ENCODE measurements at places on chromosomes 6 and 20.

DNA sequence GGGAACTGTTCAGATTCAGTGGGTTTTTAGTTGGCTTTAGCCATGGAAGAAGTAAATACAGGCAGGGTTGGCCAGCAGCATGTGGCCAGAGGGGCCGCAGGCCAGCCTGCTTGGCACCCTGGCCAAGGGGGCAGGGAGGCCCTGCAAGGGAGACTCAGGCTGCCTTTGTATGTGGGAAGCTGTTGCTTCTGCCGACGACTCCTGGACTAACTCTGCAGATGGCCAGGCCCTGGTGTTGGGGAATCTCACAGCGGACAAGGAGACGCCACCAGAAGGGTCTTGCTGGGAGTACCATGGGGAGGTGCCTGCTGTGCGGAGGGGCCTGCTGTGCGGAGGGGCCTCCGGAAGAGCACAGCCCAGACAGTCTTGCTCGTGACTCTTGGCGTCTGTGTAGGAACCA is 25.2 kb downstream of the PYGB start:
- no peak for DNase-seq

- no peak for DNase-seq
Observed at GRCh38 chr6:4610256-4610655, 165.9 kb upstream of the CDYL start.

GRCh38 chr6:100719883-100720682 is 161.0 kb downstream of the ASCC3 start:
- no peak for DNase-seq

DNA sequence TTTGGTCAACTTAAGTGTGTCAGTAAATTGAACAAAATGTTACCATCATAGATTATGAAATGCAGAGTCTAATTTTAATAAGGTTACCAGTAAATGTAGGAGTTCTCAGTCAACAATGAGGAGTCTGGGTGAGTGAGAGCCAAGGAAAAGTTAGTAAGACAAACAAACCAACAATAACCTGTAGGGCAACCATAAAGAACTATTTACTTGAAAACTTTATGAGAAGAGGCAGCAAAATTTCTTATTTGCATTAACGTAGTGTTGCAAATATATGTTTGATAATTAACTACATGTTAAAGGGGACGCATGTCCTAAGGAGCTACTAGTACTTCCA is 131.1 kb upstream of the SOX4 start:
- no peak for DNase-seq

- peak; percentile 9 for DNase-seq
Observed at GRCh38 chr6:79570129-79571029, 33.1 kb upstream of the LCA5 start.

- DNase-seq, result no peak
Observed at GRCh38 chr6:157985378-157986155, 3.9 kb downstream of the SYNJ2 start.

DNA sequence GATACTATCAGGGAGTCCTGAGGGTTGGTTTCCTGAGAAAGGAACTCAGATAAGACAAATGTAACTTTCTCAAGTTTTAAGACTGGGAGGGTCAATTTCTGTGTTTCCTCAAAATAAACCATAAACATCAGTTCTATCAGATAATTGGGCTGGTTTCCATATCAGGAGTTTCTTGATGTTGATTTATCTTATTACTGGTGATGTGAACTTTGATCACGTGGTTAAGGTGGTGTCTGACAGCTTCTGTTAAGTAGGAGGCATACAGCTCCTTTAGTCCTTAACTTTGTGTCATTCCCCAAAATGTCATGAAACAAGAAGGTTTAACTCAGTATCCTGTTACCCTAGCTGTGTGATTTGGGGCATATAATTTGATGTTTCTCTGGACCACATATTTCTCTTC is 145.2 kb downstream of the ZNF217 start:
- DNase-seq, result no peak

DNA sequence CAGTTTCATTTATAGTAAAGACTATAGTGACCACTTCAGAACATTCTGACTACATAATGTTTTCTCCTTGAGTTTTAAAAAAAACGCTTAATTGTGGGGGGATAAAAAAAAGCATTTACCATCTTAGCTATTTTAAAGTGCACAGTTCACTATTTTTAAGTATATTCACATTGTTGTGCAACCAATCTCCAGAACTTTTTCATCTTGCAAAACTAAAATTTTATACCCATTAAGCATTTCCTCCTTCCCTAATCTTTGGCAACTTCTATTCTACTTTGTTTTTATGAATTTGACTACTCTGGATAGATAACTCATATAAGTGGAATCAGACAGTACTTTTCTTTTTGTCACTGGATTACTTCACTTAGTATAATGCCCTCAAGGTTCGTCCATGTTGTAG is 62.3 kb downstream of the FKBP5 start:
- DNase-seq, result no peak

DNA sequence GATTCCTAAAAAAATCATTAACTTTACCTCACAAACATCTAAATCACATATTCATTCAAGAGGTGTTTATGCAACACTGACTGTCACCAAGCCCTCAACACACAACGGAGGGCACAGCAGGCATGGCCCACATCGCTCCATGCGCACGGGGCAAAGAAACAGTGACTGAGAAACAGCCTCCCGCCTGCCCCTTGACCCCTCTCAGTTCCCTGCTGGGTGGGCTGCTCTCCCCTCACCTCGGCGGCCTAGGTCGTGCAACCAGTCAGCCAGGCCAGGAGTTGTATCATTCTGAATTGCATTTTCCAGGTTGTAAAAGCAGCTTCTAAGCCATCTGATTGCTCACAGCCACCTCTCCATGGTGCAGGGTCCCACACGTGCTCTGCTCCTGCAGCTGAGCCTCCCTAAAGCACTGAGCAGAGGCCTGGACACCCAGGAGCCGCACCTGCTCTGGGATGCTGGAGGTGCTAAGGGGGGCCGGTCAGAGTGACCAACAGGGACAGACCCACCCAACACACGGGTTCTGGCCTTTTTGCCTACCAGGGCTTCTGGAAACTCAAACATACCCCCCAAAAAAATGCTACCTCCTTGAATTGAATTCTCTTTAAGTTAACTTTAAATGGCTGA is 37.9 kb downstream of the TAF4 start:
- DNase-seq, result no peak

DNA sequence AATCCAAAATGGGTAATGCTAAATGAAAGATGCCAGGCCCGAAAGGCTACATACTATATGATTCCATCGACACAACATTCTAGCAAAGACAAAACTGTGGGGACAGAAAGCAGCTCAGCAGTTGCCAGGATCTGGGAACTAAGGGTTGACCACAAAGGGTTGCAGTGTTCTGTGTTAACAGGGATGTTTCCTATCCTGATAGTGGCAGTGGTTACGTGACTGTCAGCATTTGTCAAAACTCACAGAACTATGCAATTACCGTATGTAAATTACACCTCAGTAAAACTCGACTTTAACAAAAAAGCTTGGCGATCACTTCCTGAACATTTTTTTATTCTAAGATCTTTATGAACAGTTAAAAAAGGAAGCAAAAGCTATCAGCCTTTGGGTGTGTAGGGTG is 83.9 kb downstream of the BANF2 start:
- DNase-seq, result no peak

GRCh38 chr6:88142297-88142668 is 23.9 kb downstream of the CNR1 start:
- DNase-seq, result no peak

GRCh38 chr6:14726816-14727493 is 518.9 kb upstream of the JARID2 start:
- DNase-seq, result no peak

GRCh38 chr6:6696867-6697531 is 108.5 kb downstream of the LY86 start:
- peak; percentile 32 for DNase-seq

GRCh38 chr20:23091721-23092383 is 5.7 kb upstream of the CD93 start:
- no peak for DNase-seq

- DNase-seq, result no peak
Observed at GRCh38 chr6:134546962-134547645, 229.2 kb upstream of the SGK1 start.

- DNase-seq, result no peak
Observed at GRCh38 chr6:64293298-64293697, 657.7 kb downstream of the PHF3 start.

DNA sequence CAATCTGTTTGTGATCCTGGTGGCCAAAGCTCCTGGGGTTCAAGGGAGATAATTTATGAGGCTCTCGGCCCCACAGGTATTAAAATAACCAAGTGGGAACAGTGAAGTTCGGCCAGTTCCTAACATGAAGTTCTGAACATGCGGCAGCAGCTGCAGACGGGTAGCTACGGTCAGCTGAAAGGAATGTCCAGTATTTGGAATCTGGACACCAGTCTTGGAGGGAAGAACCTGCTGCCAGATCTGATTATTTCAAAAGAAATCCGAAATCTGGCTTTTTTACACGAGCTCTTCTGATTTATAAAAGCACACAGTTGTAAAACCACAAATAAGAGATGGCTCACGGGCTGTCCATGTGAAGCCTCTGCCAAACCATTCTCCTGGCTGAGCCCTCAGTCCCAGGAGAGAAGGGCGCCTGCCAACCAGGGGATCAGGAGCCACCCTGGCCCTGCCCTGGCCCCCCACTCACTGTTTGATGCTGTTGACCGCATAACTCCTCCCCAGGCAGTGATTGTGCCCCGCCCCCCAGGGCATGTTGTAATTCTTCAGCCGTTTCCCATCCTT is 28.2 kb upstream of the KCNB1 start:
- DNase-seq, result no peak

GRCh38 chr6:77231438-77232305 is 231.6 kb downstream of the HTR1B start:
- no peak for DNase-seq

DNA sequence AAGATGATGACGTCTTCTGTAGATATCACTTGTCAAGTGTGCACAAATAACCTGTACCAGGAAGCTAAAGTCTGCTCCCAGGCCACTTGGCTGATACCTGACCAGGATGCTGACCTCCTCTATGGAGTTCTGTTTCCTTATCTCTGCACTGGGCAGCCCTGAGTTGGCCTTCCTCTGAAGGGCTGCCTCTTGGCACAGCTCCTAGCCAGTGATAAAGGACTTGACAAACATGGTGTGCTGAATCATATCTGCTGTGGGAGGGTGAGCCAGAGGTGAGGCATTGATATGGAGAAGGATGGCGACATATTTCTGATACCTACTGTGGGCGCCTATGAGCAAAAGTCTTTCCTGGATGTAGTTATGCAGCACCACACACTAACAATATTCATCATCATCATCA is 32.8 kb upstream of the FOXA2 start:
- no peak for DNase-seq

DNA sequence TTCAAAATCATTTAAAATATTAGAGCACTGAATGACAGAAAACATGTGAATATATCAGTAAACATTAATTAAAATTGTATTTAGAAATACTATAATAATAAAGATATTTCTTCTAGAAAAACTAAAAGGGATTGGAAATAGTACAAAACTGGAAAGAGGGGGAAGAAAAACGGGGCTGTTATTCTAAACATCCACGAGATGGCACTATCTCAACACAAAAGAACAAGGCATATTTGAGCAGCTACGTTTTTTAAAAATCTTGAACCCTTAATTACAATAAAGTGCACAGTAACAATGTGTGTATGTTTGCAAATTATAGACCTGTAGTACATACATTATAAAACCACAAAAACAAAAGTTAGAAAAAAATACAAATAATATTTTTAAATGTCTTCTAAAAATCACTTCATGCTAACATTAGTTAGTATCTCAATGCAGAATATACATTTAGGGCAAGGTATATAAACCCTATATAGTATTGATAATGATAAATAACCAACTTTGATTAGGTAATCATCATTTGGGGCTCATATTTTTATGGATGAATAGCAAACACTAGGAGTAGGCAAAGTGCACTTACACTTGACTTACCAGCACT is 42.5 kb upstream of the PNISR start:
- no peak for DNase-seq

Measured in GM06990 (cell line).